ENCODE measurements at places on chromosomes 3 and 15.

DNA sequence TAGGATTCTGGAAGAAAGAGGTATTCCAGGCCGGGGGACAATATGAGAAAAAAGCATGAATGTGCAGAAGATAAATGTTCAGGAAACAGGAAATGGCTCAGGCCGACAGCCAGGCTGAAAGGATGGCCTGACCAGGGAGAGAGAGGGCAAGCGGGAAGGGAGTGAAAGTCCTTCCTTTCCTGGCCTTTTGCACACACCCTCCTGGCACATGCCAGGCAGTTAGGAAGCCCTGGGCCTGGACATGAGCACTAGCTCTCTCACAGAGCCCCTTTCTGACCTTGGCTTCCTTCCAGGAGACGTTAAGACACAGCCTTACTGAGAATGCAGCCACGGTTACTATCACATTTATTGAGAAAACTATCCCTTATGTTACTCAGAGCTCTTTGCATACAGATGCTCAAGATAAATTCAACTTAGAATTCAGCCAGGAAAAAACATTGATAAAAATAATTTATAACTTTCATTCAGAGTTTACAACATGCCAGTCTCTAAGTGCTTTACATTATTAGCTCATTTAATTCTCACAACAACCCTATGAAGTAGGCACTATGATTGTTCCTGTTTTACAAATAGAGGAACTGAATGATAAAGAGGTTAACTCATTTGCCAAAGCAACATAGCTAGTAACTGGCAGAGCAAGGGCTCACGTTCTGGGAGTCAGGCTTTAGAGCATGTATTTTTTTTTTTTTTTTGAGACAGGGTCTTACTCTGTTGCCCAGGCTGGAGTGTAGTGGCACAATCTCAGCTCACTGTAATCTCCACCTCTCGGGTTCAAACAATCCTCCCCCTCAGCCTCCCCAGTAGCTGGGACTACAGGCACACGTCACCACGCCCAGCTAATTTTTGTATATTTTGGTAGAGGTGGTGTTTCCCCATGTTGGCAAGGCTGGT, 39.4 kb upstream of the SMAD3 start:
- no peak for DNase-seq

DNA sequence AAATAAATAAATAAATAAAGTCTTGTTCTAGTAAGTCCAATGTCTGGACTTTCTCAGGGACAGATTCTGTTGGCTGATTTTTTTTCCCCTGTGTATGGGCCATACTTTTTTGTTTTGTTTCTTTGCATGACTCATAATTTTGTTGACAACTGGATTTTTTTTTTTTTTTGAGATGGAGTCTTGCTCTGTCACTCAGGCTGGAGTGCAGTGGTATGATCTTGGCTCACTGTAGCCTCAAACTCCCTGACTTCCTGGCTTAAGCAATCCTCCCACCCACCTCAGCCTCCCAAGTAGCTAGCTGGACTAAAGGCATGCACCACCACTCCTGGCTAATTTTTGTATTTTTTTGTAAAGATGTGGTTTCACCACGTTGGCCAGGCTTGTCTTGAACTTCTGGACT, 38.9 kb downstream of the TICRR start:
- DNase-seq: no peak

DNA sequence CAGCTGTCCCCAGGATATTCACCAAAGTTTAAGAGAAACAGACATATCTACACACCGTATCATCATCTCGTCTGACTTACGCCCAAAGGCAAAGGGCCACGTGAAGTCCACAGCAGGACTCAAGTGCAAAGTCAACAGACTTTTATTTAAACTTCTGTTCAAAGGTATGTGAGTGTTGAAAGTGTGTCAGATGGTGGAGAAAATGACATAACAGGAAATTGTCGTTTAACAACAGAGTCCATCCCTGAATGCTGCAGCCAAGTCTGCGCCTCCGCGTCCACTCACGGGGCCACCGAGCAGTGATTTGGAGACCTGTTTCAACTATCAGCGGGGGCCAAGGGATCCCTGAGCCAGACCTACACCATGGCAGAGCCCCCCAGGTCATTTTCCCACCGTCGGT, 165.6 kb downstream of the XXYLT1 start:
- no peak for DNase-seq

GRCh38 chr15:96413657-96414056, 83.2 kb downstream of the NR2F2 start:
- no peak for DNase-seq

DNA sequence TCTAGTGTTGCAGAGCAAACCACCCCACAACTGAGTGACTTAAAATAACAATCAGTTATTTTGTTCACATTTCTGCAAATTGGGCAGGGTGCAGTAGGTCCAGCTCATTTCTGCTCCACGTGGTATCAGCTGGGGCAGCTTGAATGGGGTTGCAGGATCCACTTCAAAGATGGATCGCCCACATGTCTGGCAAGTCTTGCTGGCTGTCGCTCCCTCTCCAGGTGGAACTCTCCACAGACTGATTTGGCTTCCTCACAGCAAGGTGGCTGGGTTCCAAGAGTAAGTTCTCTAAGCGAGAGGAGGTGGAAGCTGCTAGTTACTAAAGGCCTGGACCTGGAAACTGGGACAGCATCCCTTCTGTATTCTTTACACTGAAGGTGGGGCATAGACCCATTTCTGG, 213.3 kb downstream of the SLC9A9 start:
- no peak for DNase-seq

GRCh38 chr3:63908081-63908736, 4.0 kb downstream of the SCAANT1 start:
- no peak for DNase-seq

- DNase-seq: no peak
Measured at GRCh38 chr3:149277331-149277813, 55.7 kb upstream of the CP start.

GRCh38 chr3:155871746-155872158, 1.3 kb downstream of the GMPS start:
- no peak for DNase-seq

GRCh38 chr3:182979103-182979673, 1.1 kb downstream of the DCUN1D1 start:
- no peak for DNase-seq

DNA sequence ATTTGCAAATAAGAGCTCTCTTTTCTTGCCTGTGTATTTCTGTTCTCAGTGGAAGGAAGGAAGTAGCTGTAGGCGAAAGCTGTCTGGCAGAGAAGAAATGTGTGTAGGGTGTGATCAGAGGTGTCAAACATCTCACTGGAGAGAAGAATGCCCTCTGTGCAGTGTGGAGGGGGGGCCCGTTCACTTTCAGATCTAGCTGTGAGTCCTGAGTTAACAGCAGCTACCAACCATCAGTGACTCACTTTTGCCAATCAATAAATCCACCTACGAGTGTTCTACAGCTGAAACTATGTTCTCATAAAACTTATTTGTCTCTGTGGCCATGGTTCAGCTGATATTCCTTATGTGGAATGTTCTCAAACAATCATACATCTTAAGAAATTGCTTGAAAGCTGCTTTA, 103.7 kb downstream of the FRMD4B start:
- no peak for DNase-seq

DNA sequence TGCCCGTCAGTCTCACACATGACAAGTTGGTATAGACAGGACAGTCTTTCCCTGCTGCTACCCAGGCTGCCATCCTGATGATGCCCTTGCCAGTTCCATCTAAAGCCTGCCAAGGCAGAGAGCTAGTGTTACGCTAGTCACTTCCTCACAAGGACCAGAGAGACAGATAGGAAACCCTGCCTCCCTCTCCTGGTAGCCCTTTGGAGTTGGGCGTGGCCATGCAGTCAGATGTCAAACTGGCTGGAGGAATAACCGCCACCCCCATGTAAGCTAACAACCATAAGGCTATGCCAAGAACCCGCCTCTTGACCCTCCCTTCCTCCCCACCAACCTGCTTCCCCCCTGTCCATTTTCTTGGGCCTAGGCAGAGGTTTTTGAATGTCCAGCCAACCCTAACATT, 2.8 kb downstream of the TMEM115 start:
- DNase-seq: no peak

- DNase-seq: no peak
Measured at GRCh38 chr15:89376388-89376787, 41.8 kb upstream of the POLG start.

- no peak for DNase-seq
Measured at GRCh38 chr3:133883641-133884040, 12.0 kb downstream of the RAB6B start.

GRCh38 chr15:70164910-70165715, 67.4 kb upstream of the TLE3 start:
- no peak for DNase-seq

GRCh38 chr15:74251131-74251811, 15.1 kb downstream of the CCDC33 start:
- DNase-seq: no peak

DNA sequence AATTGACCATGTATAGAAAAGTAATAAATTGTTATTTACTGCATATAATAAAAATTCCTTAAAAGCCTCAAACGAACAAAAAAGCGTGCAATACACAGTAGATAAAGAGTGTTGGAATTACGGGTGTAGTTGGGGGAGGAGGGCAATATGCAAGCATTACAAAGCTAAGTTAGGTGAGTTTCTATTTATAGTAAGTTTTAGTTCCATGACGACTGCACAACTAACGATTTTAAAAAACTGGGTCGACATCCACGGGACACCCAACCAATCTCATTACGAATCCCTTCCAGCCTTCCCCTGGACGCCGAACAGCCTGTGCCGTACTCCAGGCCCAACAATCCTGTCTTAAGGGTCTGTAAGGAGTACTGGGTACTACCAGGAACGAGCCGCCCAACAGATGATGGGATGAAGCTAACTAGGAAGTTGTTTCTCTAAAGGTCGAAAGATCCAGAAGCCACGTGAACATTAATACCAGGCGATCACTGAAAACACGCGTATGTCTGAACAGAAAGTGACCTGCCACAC, 677 bp downstream of the POLQ start:
- no peak for DNase-seq

DNA sequence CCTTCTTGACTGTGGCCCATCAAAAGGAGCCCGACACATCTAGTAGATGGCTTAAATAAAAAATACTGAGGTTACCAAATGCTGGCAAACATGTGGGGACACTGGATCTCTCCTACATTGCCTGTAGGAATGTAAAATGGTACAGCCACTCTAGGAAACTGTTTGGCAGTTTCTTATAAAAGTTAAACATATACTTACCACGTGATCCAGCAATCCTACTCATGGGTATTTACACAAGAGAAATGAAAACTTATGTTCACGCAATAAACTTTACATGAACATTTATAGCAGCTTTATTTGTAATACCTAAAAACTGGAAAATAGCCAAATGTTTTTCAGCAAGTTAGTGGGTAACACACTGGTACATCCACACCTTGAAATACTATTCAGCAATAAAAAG, 9.1 kb downstream of the ZBTB38 start:
- no peak for DNase-seq

- DNase-seq: no peak
Measured at GRCh38 chr3:37779289-37780152, 82.2 kb upstream of the CTDSPL start.

DNA sequence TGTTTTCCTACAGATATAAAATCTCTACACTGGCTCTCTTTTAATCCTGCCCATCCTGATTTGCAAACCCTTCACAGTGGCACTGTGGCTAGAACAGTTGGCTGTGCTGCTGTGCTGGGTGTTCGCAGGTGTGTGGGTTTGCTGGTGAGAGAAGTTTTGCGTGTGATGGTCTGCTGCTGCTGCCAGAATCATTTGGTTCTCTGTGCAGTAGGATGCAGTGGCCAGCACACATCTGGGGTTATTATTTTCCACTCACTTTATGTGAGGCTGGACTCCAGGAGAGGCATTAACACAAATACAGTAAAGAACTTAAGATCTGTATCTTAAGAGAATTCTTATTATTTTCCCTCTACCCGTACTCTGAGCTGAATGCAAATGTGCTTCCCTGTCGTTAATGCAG, 16.0 kb upstream of the PSMD6 start:
- DNase-seq: no peak

DNA sequence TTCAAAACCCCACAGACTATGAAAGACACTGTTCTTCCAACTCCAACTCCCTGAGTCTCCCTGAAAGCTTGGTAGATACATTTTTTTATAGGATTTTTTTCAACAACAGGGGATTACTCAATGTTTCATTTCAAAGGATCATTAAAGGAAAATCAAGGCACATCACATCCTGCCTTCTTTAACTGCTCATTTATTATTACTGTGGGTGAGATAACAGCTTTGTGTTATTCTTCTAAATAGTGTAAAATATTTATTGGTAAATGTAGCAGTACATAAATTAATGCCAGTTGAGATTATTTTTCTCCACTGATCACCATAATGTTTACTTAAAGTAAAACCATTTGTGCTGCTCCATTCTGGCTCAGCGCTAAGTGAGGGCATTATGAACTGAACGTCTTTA, 57.2 kb downstream of the AGBL1 start:
- DNase-seq: no peak

- no peak for DNase-seq
Measured at GRCh38 chr3:142963516-142964448, at the start of gene PAQR9. PAQR9 (minus strand) TSS chr3:142963674; CDS start chr3:142963336, 338 bp downstream.

DNA sequence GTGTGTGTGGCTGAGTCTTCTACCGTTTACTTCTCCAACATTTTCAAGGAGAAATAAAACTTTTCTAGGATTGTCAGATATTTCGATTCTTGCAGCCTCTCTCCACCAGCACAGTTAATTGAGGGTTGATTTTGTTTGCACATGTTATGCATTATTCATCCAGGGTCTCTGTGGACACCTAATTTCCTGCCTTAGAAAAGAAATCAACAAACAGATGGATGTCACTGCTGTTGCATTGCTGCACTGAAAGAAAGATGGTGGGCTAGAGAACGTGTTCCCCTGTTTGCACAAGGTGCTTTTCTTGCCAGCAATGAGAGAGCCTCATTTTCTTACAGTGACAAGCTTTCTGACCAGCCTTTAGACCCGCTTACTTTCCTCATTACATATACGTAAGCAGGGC, 150.0 kb downstream of the CLSTN2 start:
- no peak for DNase-seq

DNA sequence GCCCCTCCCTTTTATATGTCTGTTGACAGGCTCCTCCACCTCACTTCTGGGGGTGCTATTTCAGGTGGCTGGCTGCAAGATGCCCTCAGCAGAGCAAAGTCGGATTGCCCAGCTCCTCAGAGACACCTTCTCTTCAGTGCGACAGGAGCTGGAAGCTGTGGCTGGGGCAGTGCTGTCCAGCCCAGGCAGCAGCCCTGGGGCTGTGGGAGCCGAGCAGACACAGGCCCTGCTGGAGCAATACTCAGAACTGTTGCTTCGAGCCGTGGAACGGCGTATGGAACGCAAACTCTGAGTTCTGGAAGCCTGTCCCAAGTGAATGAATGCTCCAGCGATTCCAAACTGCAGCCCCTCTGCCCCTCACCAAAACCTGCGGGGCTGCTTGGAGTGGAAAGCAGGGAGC, 2.7 kb upstream of the JMJD7 start:
- DNase-seq: no peak

DNA sequence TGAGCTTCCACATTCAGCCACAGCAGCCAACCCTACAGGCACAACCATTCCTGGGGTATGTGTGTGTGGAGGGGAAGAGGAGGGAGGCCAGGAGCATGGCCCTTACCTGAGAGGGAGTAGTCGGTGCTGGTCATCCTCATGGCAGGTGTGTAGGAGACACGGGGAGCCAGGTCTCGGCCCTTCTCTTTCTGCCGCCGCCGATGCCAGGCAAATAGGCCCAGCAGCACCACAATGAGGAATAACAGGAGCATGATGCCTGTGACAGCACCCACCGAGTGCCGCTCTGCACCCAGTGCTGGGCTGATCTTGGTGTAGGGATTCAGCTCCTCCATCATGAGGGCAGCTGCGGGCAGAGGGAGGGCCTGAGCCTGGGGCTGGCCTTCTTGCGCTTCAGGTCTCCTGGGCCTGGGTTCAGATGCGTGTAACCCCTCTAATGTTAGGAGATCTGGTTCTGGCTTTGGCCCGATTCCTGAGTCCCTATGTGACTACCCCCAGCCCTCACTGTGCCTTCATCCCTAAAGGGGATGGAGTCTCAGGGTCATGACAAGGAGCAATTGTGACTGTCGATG, 44.4 kb downstream of the RAB11A start:
- no peak for DNase-seq
